Colonic mucosa (tissue), 4 donors: ENCODE measurements at places on chromosomes 13 and 19. TPM values are rescaled to one million over a fixed set of nuclear protein-coding genes. Genes with fewer than 3 reads are reported as not detected.
A peak's percentile ranks its signal among the peaks of the same experiment; 100 is the strongest.

DNA sequence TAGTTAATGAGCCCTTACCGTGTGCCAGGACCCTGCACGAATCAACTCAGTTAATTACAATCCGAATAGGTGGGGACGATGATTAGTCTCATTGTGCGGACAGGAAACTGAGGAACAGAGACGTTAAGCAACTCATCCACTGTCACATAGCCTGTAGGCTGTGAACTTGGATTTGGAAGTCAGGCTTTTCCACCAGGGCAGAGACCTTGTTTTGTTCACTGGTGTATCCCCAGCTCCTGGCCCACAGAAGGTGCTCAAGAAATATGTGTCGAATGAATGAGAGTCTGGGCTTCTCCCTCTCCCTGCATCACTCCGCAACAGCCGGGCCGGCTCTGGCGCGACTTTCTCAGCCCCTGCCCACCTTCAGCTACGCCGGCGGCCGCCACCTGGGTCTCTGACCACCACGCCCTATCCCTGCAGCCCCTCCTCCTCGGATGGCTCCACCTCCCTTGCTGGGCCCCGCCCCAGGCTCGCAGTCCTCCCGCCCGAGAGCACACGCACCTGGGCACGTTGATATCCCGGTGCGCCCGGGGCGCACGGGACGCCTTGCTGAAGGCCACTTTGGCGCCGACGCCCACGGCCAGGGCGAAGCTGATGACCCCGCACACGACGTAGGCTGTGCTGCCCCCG, 1.3 kb downstream of the SHISA7 start:
- H3K27me3 ChIP-seq: peaks cover 44% of the 10 kb centered on the region
- no peaks in the 10 kb centered on the region for H3K36me3 ChIP-seq
- no peak for DNase-seq
- H3K4me1 ChIP-seq: no peaks in the 10 kb centered on the region
- H3K27ac ChIP-seq: no peak overlapping the region

GRCh38 chr13:43687038-43687437, 99.7 kb downstream of the ENOX1 start:
- no peak overlapping the region for H3K27ac ChIP-seq
- DNase-seq: no peak
- no peaks in the 10 kb centered on the region for H3K4me1 ChIP-seq

DNA sequence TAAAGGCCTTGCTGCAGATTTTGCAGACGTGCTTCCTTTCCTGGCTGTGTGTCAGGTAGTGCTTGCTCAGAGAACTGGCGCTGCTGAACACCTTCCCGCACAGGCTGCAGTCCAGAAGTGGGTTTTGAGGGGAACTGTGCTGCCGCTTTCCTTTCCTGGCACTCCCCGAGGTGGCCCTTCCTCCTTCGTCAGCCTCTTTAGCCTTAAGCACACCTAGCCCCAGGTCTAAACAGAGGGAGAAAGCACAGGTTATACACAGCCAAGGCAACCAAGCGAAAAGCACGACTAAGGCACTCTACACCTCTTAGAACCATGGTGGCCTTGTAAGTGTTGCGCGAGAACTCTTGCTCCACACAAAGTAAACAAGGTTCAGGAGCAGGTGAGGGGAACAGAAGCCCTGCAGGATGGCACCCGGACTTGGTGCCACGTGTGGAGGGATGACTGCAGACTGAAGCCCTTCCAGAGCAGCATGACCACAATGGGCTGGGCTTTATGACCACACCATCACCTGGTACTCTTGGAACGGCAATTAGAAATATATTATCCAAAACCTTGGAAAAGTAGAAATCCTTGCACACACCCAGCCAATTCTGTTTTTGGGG, 23.6 kb downstream of the ZNF541 start:
- no peak overlapping the region for H3K27ac ChIP-seq
- DNase-seq: no peak
- no peak overlapping the region for H3K4me3 ChIP-seq
- peaks cover 4% of the 10 kb centered on the region for H3K27me3 ChIP-seq

DNA sequence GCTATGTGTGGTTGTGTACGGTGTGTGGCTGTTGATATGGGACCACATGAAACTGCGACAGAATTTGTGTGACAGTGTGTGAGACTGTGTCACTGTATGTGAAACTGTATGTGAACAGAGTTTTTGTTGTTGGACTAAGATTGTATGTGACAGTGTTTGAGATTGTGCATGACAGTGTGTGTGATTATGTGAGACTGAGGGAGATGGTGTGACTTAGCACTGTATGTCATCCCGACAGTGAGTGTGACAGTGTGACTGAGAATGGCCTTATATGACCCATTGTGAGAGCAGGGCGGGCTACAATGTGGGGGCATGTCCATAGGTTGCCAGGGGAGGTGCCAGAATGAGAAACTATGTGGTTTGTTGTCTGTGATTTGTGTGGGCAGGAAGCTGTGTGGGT, 930 bp downstream of the ZNF583 start:
- H3K4me1 ChIP-seq: no peaks in the 10 kb centered on the region
- no peak overlapping the region for H3K4me3 ChIP-seq
- H3K27me3 ChIP-seq: no peaks in the 10 kb centered on the region
- H3K27ac ChIP-seq: no peak overlapping the region
- DNase-seq: no peak
- H3K36me3 ChIP-seq: no peaks in the 10 kb centered on the region

DNA sequence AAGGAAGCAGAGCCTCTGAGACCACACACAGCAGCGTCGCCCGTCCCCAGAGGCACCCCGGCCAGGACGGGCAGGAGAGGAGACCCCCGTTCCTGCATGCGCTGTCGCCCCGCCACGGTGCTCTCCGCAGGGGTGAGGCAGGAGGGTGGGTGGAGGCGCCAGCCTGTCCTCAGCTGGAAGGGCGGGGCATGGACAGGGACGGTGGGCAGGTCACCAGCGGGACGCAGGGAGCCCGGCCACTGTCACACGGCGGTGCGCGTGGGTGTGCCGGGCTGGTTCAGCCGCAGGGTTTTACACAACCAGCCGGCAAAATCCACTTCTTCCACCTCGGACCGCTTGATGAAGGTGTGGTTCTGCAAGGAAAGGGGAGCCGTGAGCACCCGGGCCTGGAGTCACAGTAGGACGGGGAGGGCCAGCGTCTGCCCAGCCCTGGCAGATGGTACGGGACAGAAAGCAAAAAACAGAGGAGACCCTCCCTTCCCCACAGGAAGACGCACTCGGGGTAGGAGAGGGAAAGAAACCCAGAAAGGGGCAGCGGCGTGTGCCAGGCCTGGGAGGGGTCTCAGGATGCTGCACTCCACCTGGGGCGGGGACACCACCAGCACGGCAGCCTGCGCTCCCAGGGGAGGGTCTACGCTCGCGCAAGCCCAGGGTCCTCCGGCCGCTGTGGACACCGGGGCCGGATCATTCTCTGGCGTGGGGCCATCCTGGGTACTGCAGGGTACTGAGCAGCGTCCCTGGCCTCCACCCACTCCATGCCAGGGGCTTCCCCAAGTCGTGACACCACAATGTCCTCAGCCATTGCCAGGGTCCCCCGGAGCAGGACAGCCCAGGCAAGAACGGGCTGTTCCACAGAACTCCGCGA, 23.9 kb upstream of the ZBTB7A start:
- no peak overlapping the region for H3K27ac ChIP-seq
- no peaks in the 10 kb centered on the region for H3K27me3 ChIP-seq
- peaks cover 21% of the 10 kb centered on the region for H3K4me1 ChIP-seq
- H3K36me3 ChIP-seq: no peaks in the 10 kb centered on the region

DNA sequence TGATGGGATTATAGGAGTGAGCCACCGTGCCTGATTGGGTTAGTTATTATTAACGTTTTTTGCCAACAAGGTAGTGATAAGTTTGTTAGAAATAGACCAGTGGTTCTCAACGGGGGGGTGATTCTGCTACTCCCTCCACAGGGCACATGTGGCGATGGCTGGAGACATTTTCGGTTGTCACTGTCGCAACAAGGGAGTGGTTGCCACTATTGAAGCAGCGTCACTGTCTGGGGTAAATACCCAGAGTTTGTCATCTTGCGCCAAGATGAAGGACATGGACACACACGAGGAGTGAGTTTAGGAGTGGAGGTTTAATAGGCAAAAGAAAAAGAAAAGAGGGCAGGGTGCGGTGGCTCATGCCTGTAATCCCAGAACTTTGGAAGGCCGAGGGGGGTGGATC, 18.9 kb downstream of the ADGRE3 start:
- H3K27me3 ChIP-seq: no peaks in the 10 kb centered on the region
- no peak overlapping the region for H3K27ac ChIP-seq

DNA sequence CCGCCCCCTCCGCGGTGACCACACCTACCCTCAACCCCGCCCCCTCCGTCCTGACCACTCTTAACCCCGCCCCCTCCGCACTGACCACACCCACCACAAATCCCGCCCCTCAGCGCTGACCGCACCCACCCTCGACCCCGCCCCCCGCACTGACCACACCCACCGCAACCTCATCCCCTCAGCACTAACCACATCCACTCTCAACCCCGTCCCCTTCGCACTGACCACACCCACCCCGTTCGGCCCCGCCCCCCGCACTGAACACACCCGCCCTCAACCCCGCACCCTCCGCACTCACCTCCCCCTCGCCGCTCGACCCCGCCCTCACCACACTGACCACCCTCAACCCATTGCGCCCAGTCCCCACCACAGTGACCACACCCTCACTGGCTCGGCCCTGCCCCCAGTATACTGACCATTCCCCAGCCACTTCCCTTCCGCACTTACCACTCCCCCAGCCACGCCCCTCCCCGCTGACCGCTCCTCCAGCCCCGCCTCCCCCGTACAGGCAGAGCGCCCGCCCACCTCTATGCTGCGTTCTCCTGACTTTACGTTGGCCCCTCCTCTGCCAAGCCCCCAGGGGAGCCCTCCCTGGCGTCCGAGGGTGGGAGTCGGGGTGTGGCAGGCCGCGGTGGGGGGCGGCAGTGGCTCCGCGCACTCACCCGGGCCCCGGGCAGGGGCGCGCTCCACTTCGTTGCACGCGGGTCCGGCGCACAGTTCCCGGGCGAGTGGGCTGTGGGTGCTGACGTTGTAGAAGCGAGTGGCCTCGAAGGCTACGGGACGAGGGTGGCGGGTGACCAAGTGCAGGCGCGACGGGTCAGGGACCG, 8.4 kb downstream of the F2RL3 start:
- peaks cover 7% of the 10 kb centered on the region for H3K27me3 ChIP-seq
- no peaks in the 10 kb centered on the region for H3K4me1 ChIP-seq
- H3K4me3 ChIP-seq: peak overlapping the region; percentile 48
- H3K36me3 ChIP-seq: no peaks in the 10 kb centered on the region
- peak overlapping the region; percentile 45 for H3K27ac ChIP-seq

DNA sequence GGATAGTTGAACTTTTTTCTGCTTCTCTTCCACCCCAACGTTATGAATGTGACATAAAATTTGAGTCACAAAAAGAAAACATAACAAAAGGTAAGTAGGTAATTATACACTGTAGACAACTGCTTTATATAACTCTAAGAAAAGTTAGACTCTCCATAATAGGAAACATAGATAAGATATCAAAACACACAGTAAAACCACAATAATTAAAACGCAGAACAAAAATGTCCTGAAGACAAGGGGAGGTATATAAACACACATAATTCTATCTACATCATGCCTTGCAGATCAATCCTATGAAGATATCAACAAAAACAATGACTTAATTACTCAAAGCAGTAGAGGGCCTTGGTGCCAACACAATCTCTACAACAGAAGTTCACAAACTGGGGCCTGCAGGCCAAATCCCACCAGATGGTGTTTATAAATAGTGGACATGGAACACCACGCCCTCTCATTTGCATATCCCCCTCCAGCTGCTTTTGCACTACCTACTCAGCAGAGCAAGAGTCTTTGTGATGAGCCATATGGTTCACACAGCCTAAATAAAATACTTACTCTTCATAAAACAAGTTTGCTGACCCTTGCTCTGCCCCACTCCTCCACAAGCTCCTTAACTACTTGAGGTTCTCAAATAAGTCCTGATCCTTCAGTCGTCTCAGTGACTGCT, 254.7 kb downstream of the KLF12 start:
- no peaks in the 10 kb centered on the region for H3K4me1 ChIP-seq
- no peaks in the 10 kb centered on the region for H3K36me3 ChIP-seq
- no peak overlapping the region for H3K4me3 ChIP-seq

ADPRHL1 gene
- total RNA-seq: 4.6 TPM

CFD gene
- 55.3 TPM for total RNA-seq

TSHZ3 gene
- 5.1 TPM for total RNA-seq

CLEC17A gene
- total RNA-seq: 0.12 TPM
